ENCODE measurements at places on chromosomes 6 and 20.

- no peak overlapping the region for H3K27ac ChIP-seq
- H3K4me3 ChIP-seq, result no peak overlapping the region
- DNase-seq, result no peak
- no peaks in the 10 kb centered on the region for H3K4me1 ChIP-seq
These were observed 146.9 kb upstream of the SGK1 start for GRCh38 chr6:134464690-134465411.

DNA sequence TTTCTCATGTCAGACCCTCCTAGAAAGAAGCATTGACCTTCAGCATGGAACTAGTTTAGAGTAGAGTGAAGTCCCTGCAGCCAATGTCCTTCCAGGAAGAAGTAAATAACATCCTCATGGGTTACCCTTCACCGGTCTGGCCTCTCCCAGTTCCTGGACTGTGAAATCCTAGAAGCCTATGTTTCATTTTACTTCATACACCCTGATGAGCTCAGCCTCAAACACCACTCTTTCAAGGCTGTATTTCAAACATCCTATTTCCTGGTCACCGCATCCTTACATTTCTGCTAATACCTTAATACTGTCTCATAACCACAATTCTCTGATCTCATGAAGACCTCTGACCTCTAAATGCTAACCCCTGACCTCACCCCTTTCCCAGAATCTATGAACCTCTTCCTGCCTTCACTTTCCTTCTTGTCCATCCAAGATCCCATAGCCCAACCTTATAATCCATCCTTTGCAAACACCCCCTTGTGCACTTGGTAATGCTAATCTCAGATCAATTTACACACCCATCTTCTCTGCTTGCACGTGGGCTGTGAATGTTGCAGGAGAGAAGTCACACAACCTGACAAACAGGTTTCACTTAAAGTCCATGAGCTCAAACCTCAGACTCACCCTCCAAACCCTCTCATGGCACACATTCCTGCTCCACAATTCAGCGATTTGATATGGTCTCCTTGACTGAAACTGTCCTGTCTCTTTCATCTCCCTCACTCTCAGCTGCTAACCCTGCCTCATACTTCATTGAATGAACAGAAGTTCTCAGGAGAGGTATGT, 30.2 kb downstream of the SLC2A10 start:
- no peaks in the 10 kb centered on the region for H3K4me1 ChIP-seq
- no peak overlapping the region for H3K27ac ChIP-seq
- no peaks in the 10 kb centered on the region for H3K36me3 ChIP-seq
- no peak for DNase-seq

GRCh38 chr6:153729189-153729588, 309.9 kb upstream of the OPRM1 start:
- no peaks in the 10 kb centered on the region for H3K27me3 ChIP-seq
- H3K4me1 ChIP-seq, result no peaks in the 10 kb centered on the region
- H3K27ac ChIP-seq, result no peak overlapping the region
- no peak overlapping the region for H3K4me3 ChIP-seq
- no peak for DNase-seq

GRCh38 chr6:136923954-136924673, 2.0 kb downstream of the SLC35D3 start:
- H3K27ac ChIP-seq, result no peak overlapping the region
- H3K36me3 ChIP-seq, result no peaks in the 10 kb centered on the region
- H3K27me3 ChIP-seq, result peaks cover 43% of the 10 kb centered on the region

DNA sequence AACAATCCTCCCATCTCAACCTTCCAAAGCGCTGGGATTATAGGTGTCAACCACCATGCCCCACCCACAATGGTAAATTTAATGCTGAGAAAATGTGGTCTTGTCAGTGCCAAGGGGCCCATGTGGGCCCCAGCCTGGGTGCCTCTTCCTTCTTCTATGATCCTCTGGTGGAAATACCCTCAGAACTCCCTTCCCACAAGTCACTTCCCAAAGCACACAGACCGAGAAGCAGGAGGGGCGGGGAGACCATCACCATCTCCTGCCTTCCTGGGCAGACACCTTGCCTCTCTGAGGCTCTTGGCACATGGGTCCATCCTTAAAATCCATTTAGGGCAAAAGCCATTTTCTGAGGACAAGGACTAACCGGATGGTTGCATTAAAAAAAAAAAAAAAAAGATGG, 59.0 kb downstream of the NOL4L start:
- no peaks in the 10 kb centered on the region for H3K27me3 ChIP-seq
- H3K27ac ChIP-seq, result peak overlapping the region; percentile 89
- peaks cover 33% of the 10 kb centered on the region for H3K4me1 ChIP-seq
- DNase-seq, result peak; percentile 58

- no peaks in the 10 kb centered on the region for H3K4me1 ChIP-seq
- H3K4me3 ChIP-seq, result no peak overlapping the region
- no peaks in the 10 kb centered on the region for H3K36me3 ChIP-seq
- no peak overlapping the region for H3K27ac ChIP-seq
- no peak for DNase-seq
These were observed 74.6 kb upstream of the LAMP5 start for GRCh38 chr20:9439806-9440205.

GRCh38 chr20:24638591-24639548, 169.4 kb downstream of the SYNDIG1 start:
- DNase-seq, result no peak
- no peak overlapping the region for H3K27ac ChIP-seq
- no peaks in the 10 kb centered on the region for H3K36me3 ChIP-seq
- H3K4me3 ChIP-seq, result no peak overlapping the region

All from natural killer cell treated with Interleukin-12 subunit alpha and Interleukin-12 subunit beta and Interleukin-15 and Interleukin-18, amount 100 ng/mL, for 72 hours (primary cell).